M059J (cell line): ENCODE measurements at places on chromosomes 6 and 20.

DNA sequence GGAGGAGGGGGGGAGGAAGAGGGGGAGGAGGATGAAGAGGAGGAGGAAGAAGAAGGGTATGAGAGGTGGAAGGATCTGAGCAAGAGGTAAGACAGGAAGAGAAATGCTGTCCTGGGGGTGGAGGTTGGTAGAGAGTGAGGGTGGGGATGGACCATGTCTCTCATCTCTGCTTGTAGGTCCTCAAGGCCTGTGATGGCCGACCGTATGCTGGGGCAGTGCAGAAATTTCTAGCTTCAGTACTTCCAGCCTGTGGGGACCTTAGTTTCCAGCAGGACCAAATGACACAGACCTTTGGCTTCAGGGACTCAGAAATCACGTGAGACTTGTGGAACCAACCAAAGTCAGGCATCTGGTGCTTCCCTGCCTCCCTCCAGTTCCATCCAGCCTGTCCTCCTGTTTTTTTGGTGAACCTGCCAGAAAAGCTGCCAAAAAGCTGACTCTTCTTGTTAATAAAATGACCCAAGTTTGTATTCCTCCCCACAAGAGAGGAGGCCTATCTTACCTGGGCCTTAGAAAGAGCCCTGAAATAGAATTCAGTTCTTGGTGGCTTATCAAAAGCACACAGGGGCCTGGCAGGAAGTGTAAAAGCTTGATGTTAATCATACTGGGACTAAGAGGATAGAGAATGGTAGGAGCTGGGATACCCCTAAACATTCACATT lies 2.5 kb upstream of the C4A start:
- no peak for DNase-seq

- DNase-seq = no peak
These were observed 144.6 kb downstream of the UTRN start for GRCh38 chr6:144429753-144430152.

- DNase-seq = peak; percentile 74
These were observed 35.7 kb downstream of the CEBPB start for GRCh38 chr20:50226093-50226974.

DNA sequence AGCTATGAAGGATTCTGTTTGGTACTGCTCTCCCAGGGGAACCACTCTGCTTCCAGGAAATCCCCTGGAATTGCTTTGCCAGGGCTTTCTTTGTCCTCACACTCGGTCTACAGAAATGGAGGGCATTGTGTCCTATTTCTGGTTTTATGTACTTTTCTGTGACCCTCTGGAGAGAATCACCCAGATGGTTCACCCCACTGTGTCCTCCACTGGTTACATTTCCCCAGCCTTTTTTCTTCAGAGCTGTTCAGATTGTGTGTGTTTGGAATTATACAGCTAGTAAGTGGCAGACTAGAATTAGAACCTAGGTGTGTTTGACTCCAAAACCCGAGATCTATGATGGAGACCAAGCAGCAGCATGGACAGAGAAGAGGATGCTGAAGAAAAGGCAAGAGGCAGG lies 80.8 kb downstream of the CD164 start:
- no peak for DNase-seq

DNA sequence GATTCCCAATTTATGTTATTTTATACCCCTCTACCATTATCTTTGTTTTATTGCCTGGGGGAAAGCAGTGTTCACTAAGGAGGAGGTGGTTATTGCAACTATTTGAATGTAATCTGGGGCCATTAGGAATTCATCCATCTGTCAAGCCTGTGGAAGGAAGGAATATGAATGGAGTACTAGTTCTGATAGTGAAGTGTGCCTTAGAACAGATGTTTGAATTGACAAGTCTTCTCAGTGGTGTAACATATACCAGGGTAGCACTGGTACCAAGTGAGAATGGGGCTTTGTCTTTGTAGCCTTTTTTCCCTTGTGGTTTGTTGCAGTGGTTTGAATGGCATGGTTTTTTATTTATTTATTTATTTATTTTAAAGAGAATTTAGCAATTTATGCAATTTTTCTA lies 27.9 kb upstream of the HDAC2 start:
- peak; percentile 11 for DNase-seq

- peak; percentile 79 for DNase-seq
These were observed 68.4 kb downstream of the VEGFA start for GRCh38 chr6:43838276-43839036.

DNA sequence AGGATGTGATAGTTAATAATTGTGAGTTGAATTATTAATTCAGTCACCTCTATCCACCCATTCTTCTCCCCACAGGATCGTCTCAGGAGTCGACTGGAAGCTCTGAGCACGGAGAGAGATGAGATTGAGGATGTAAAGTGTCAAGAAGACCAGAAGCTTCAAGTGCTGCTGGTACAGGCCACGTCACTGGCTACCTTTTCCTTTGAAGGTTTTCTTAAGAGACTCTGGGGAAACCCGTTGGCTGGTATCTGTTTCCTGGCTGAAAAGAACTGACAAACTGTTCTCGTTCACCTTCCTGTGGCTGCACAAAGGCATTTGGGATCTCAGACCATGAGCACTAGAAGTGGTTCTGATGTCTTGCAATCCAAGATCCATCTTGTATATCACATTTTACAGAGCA lies 3.8 kb downstream of the TRIM15 start:
- no peak for DNase-seq

- peak; percentile 56 for DNase-seq
These were observed at the start of gene SCGN for GRCh38 chr6:25652007-25652515. SCGN (plus strand) TSS chr6:25652215; CDS start chr6:25652404, 189 bp downstream.

DNA sequence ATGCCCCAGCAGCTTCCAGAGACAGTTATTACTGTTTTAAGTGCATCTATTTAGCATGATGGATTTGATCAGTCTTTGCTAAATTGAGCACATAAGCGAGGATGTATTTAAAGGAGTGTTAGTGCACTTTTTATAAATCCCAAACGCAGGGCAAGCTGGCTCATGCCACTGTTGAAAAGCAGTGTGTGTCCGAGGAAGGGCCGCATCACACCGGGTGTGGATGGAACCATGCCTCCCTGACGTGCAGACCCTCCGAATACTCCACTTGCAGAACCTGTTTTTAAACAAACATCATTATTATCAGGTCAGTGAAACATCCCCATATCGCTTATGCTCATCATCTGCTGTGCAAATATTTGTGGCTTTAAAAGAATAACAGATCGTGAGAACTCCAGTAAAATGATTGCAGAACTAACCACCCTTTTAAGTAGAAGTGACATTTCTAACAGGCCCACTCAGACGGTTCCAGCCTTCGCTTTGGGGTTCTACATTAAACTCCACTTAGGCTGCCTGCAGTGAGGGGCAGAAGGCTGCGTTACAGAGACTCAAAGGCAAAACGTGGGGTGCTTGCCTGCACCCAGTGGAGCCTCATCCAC lies 190.1 kb downstream of the CDH4 start:
- DNase-seq = peak; percentile 6

- peak; percentile 30 for DNase-seq
These were observed 9.1 kb upstream of the PBOV1 start for GRCh38 chr6:138227316-138227781.
